ENCODE measurements at places on chromosomes 5 and 9.

- DNase-seq: no peak
These were observed 2200.4 kb upstream of the C9orf72 start for GRCh38 chr9:29773676-29774075.

- no peak for DNase-seq
These were observed 30.8 kb downstream of the SLC38A9 start for GRCh38 chr5:55681301-55681700.

GRCh38 chr5:137836997-137837396, 30.7 kb upstream of the MYOT start:
- DNase-seq: no peak

- DNase-seq: no peak
These were observed 17.0 kb downstream of the FRMPD1 start for GRCh38 chr9:37667706-37668105.

DNA sequence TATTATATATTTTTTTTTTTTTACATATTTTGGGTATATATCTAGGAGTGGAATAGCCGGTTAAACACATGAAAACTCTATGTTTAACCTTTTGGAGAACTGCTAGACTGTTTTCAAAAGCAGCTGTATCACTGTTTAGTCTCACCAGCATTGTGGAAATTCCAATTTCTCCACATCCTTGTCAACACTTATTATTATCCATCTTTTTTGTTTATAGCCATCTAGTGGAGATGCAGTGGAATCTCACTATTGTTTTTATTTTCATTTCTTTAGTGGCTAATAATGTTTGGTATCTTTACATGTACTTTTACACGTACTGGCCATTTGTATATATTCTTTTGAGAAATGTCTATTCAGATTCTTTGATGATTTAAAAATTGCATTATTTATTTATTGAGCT, 22.7 kb upstream of the CCDC180 start:
- DNase-seq: no peak

- no peak for DNase-seq
These were observed at the start of gene MYMK for GRCh38 chr9:133524679-133525228. Gene MYMK (minus strand): TSS chr9:133524959. CDS start chr9:133524844, 115 bp downstream.

- no peak for DNase-seq
These were observed 396.4 kb downstream of the CDK5RAP2 start for GRCh38 chr9:120183615-120184014.

DNA sequence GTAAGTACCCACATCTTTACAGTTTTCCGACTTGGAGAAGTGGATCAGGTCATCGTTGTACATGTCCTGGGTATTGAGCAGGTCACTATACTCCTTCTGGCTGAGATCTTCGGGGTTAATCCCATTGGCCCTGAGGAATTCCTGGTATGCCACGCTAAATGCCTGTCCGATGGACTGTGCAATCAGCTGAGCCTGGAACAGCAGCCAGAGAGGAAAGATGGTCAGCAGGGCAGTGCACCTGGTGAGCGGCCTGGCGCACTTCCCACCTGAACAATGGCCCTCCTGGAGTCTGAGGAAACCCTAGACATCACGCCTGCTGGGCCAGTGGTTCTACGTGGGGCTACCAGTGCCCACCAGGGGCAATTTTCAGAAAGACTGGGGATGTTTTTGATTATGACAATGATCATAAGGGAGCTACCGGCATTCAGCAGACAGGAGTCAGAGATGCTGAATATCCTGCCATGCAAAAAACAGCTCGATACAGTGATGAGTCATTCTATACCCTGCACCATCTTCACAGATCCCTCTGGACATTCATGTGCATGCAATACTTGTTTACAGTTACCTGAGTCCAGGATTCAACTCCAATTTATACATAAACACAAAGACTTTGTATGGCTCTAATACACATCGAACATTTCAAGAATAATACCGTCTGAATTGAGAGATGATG, 127.2 kb downstream of the ENTREP1 start:
- no peak for DNase-seq
